ENCODE measurements at places on chromosomes 1 and 21.
A peak's percentile ranks its signal among the peaks of the same experiment; 100 is the strongest.

DNA sequence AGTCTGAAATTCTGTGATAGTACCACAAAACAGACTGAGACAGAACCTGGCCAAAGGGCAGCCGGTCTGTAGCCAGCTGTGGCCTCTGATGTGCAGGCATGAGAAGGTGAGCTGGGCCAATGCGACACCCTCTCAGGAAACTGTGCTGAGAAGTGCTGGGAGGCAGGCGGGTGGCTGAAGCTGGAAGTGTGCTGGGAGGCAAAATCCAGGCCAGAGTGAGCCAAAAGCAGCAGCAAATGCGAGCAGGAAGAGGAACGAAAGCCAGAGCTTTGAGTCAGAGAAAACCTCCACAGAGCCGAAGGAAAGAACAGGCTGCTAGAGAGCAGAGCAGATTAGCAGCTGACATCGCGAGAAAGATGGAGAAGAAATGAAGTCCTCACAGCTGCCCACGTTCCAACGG lies 10.2 kb upstream of the ATP13A2 start:
- H3K27ac ChIP-seq: no peak overlapping the region
- no peaks in the 10 kb centered on the region for H3K27me3 ChIP-seq
- no peak for DNase-seq
- no peaks in the 10 kb centered on the region for H3K4me1 ChIP-seq
- H3K36me3 ChIP-seq: peaks cover 92% of the 10 kb centered on the region
- no peak overlapping the region for H3K4me3 ChIP-seq

GRCh38 chr1:192939440-192939839 lies 119.7 kb downstream of the UCHL5 start:
- no peaks in the 10 kb centered on the region for H3K4me1 ChIP-seq
- H3K4me3 ChIP-seq: no peak overlapping the region
- no peak for DNase-seq
- H3K36me3 ChIP-seq: no peaks in the 10 kb centered on the region

DNA sequence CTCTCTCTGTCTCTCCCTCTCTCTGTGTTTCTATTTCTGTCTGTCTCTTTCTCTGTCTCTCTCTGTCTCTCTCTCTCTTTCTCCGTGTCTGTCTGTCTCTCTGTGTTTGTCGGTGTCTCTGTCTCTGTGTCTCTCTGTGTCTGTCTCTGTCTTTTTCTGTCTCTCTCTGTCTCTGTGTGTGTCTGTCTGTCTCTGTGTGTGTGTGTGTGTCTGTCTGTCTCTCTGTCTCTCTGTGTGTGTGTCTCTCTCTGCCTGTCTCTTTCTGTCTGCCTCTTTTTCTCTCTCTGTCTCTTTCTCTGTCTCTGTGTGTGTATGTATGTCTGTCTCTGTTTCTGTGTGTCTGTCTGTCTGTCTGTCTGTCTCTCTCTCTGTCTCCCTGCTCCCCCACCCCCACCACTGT lies 31.7 kb upstream of the ZC3H12A start:
- no peak overlapping the region for H3K27ac ChIP-seq
- DNase-seq: no peak
- no peaks in the 10 kb centered on the region for H3K4me1 ChIP-seq
- H3K27me3 ChIP-seq: no peaks in the 10 kb centered on the region
- no peak overlapping the region for H3K4me3 ChIP-seq
- no peaks in the 10 kb centered on the region for H3K36me3 ChIP-seq

- DNase-seq: no peak
- no peak overlapping the region for H3K27ac ChIP-seq
- no peak overlapping the region for H3K4me3 ChIP-seq
- H3K4me1 ChIP-seq: no peaks in the 10 kb centered on the region
- no peaks in the 10 kb centered on the region for H3K36me3 ChIP-seq
Measured at GRCh38 chr1:175481126-175482070, 262.0 kb downstream of the TNR start.

DNA sequence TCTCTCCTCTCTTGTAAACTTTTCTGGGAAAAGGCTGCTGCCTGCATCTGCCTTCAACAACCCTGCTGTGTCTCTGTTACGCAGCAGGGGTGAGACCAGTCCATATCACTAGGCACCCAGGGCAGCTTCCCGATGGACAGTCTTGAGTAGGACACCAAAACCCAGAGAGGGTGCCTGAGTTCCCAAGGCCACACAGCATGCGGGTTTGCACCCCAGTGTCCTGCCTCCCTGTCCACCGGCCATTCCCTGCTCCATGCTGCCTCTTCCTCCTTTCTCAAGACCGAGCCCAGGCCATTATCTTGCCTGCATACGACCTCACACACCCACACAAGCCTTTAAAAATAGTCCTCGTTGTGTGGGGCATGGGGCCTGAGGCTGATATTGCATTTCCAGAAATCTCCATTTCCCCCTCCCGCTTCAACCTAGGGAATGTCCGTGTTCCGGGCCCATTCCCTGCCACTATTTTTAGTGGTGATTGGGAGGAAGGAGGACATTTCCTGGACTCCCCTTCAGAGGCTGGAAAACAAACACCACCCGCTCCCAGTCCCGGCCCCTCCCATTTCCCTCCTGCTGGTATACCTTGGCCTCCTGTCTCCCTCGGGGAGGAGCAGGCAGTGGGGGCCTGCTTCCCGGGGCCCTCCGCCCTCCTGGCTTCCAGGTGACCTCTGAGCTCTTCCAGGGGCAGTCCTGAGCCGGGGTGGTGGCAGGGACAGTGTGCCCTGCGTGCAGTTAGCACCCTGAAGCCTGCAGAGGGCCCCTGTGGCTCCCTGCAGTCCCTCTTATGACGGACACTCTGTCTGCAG lies 132.4 kb upstream of the TMEM51 start:
- H3K27me3 ChIP-seq: no peaks in the 10 kb centered on the region
- no peak overlapping the region for H3K4me3 ChIP-seq
- no peaks in the 10 kb centered on the region for H3K36me3 ChIP-seq
- no peaks in the 10 kb centered on the region for H3K4me1 ChIP-seq
- no peak overlapping the region for H3K27ac ChIP-seq

DNA sequence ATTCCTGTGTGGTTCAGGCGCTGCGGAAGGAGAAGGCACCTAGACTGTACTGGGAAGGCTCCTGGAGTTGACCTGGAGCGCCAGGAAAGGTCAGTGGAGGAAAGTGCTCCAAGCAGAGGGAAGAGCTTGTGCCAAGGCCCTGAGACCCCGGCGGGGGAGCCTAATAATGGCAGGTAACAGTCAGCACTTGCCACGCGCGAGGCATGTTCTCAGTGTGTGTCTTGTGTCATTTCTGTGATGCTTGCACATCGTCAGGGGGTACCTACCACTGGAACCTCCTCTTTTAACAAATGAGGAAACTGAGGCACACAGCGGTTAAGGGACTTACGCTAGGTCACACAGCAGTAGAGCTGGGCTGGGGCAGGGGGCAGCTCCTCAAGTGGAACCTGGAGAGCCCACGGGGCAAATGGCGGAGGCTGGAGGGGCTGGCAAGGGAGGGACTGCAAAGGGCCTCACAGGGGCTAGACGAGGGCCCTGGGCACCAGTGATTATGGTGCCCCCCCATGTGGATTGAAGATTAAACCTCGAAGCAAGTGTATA lies 976 bp upstream of the BMP8B start:
- no peaks in the 10 kb centered on the region for H3K36me3 ChIP-seq
- no peak overlapping the region for H3K27ac ChIP-seq
- H3K4me1 ChIP-seq: peaks cover 6% of the 10 kb centered on the region
- H3K27me3 ChIP-seq: peaks cover 10% of the 10 kb centered on the region
- no peak for DNase-seq
- H3K4me3 ChIP-seq: no peak overlapping the region

DNA sequence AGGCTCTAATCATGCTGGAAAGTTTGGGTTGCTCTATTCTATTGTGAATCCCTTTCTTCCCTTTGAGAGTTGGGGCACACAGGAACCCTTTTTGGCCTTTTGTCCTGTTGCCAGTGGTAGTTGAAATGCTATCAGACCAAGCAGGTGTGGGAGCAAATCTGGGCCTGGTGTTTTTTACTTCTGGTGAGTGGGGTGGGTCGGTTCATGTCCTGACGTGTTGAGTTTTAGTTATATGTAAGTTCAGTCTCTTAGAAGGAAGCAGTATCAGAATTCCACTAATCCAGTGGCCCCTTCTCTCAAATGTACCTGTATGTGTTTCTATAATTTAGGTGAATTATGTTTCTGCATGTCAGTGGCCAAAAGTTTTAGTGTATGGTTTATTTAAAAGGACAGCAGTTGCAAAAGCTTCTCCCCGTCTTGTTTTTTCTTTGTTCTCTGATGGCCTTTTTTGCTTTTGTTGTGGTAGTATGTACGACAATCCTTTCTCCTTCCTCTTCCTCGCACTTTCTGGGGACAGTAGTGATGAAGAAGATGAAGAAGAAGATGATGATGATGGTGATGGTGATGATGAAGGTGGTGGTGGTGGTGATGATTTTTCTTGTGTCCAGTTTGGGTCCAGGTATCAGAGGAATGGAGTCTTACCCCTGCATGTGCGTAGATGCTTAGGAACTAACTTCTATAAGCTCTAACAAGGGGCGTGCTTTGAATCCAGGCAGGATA lies 74.2 kb downstream of the UBE4B start:
- no peak overlapping the region for H3K4me3 ChIP-seq
- peak overlapping the region; percentile 94 for H3K27ac ChIP-seq
- H3K4me1 ChIP-seq: peaks cover 5% of the 10 kb centered on the region
- no peaks in the 10 kb centered on the region for H3K27me3 ChIP-seq

- H3K4me3 ChIP-seq: no peak overlapping the region
- H3K27ac ChIP-seq: no peak overlapping the region
- no peaks in the 10 kb centered on the region for H3K27me3 ChIP-seq
Measured at GRCh38 chr1:60126723-60127122, 53.2 kb upstream of the C1orf87 start.

DNA sequence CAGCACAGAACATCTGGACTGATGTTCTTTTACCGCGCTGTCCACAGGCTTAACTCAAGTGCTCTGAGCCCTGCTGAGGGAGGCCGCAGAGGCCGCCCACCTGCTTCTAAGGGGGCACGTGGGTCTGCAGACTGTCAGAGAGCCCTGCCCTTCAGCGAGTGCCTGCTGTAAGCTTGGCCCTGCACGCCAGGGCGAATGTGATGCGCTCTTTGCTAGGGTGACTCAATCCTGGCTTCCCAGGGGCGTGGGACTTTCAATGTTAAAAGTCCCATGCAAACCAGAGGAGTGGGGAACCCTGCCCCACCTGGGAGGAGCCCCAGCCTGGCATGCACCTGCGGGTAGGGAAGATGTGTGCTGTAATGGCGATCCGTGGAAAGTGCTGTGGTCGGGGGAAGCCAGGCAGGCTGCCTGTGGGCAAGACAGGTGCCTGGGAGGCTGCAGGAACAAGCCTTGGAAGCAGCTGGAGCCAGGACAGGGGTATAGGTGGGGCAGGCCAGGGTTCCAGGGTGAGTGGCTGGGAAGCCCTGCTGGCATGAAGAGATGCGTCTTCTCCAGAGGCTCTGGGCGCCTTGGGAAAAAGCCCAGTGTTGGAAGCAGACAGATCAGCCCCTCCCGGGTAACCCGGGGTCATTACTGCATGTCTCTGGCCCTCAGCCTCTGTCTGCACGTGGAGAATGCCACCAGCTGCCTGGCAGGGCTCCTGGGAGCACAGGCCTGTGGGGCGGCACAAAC lies 594 bp upstream of the PANK4 start:
- DNase-seq: peak; percentile 72
- peak overlapping the region; percentile 75 for H3K4me3 ChIP-seq
- H3K27me3 ChIP-seq: no peaks in the 10 kb centered on the region
- no peaks in the 10 kb centered on the region for H3K36me3 ChIP-seq

DNA sequence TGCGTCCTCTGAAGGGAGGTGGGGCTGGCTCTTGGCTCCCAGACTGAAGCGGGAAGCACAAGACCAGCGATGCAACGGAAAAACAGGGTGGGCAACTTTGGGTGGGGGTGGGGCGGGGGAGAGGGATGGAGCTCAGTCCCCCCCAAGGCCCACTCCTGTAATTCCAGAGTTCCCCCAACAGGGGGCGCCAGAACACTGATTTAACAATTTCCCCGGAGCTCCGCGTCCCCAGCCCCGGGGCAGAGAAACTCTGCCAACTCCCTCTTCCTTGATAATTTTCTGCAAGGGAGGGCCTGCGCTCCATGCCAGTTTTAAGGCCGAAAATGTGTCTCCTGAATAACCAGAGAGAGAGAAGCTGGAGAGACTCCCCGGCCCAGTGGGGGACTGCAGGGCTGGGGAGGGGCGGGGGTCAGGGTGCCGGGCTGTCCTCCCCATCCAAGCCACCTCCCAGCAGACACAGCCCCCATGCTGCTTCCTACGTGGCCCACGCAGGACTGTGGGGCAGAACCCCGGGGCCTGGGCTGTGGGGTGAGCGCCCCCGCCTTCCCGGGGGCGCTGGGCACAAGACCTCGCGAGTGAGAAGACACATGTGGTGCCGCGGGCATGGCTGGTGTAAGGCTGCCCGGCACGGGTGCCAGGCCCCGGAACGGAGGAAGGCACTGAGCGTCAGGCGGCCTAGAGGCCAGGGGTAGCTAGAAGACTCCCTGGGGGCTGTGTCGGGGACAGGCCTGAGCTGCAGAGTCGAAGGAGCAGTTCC lies 51.4 kb downstream of the KIF21B start:
- H3K4me1 ChIP-seq: no peaks in the 10 kb centered on the region
- no peaks in the 10 kb centered on the region for H3K27me3 ChIP-seq

- H3K27ac ChIP-seq: no peak overlapping the region
- no peaks in the 10 kb centered on the region for H3K4me1 ChIP-seq
- no peak overlapping the region for H3K4me3 ChIP-seq
- DNase-seq: no peak
- H3K27me3 ChIP-seq: no peaks in the 10 kb centered on the region
- H3K36me3 ChIP-seq: no peaks in the 10 kb centered on the region
Measured at GRCh38 chr1:175433532-175434282, 241.1 kb upstream of the KIAA0040 start.

Data from ascending aorta (tissue), 2 donors.